ENCODE measurements at places on chromosomes 6 and 20.

GRCh38 chr6:135922746-135923145 is 71.2 kb downstream of the PDE7B start:
- DNase-seq = peak; percentile 85

DNA sequence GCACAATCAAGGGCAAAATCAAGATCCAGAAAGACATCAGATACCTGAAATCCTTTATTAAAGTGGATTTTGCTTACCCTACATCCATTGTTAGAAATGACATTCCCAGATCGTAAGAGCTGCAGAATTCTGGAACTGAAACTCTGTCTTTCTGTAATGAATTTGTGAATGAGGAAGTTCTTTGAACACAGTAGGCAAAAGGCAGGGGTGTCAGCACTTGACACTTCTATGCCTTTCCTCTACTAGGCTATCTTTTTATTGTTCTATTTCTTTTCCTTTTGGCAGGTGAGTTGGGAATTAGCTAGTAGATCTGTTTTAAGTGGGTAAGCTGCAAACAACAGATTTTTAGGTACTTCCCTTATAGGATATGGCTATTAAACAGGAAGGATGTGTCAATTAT is 126.3 kb downstream of the CARMIL1 start:
- no peak for DNase-seq

DNA sequence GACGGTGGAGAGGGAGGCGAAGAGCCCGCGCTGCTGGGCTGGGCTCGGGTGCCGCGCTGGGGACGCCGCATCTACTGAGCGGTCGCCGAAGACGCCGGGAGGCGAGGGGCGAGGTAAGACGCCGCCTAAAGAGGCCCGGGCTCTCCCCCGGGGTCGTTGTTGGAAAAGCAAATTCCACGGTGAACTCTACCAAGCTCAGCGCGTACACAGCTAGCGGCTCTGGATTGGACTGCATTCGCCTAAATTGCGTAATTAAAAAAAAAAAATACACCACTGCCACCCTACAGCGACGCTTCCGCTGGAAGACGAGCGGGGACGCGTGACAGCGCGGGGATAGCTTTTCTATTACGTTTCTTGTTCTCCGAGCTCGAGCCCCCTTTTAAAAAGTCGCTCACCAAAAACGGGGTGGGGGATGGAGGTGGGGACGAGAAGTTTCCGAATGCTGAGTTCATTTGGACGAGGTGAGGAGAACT is 92.0 kb upstream of the PRDM1 start:
- DNase-seq = peak; percentile 65

GRCh38 chr6:69863766-69864165 is 2.6 kb upstream of the COL19A1 start:
- DNase-seq = no peak

DNA sequence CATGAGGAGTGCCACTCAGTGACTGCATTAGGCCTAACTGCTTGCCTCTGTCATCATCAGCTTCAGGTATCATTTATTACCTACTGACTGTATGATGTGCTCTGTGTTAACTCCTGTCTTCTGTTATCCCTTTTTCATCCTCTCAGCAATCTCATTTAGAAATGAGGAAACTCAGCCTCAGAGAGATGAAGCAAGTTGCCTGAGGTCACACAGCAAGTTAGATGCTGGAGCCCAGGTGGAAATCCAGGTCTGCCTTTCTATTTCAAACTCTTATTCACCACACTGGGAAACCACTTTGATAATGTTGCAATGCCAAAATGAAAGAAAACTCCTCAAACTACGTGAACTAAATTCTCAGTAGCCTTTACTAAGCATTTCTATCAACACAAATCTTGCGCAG is 1.3 kb downstream of the FERMT1 start:
- no peak for DNase-seq

DNA sequence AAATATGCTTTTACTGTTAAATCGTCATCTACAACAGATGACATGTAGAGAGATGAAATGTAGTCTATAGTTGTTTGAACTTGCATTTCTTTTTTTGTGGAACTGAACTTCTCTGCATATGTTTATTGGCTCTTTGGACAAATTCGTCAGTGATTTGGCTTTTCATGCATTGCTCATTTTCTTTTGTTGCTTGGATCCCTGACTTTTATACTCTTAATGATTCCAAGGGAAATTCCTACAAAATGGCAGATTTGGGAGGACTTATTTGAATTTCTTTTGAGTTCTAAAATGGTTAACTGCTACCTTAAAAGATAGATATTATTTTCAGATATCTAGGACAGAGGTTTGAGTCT is 65.4 kb downstream of the UTRN start:
- no peak for DNase-seq

DNA sequence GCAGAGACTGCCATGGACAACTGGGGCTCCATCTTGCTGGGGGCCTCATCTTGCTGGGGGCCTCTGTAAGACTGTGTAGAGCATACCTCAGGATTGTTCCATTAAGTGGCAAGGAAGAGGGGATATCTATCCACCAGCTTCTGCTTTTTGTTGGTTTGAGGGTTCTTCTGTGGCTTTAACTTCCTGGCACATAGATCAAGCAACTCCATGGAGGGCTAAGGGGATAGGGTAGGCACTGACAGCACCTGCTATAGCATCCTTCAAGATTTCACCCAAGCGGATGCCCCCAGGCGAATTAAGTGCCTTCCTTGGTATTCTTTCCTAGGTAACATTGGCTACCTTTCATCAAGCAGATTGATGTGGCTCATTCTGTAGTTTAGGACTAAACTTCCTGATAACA is 3.8 kb upstream of the LRRN4 start:
- DNase-seq = no peak

DNA sequence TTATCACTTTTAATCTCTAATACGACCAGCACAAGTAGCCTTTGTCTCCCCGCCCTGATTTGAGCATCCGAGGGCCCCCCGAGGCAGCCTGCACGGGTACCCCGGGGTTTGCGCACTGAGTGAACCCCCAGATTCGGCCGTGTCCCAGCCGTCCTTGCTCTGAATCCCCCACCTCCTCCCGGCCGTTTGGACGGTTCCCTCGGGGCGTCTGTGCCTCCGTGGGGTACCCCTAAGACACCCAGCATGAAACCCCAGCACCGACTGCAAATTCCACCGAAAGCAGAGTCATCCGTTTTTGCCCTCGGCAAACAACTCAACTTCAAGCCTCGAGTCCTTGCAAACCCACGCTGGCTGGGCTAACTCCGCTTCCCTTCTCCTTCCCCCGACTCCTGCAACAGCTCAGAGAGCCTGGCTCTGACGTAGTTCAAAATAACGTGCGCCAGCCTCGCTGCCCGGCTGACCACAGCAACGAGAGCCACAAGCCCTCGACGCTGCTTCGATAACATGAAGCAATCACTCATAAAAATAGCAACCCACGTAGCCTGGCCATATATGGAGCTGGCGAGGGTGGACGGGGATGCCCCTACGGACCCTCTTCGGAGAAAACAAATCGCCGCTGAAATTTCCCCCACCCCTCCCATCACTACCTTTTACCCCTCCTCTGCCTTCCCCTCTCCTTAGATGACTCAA is 764 bp upstream of the SNAP25 start:
- DNase-seq = peak; percentile 76

DNA sequence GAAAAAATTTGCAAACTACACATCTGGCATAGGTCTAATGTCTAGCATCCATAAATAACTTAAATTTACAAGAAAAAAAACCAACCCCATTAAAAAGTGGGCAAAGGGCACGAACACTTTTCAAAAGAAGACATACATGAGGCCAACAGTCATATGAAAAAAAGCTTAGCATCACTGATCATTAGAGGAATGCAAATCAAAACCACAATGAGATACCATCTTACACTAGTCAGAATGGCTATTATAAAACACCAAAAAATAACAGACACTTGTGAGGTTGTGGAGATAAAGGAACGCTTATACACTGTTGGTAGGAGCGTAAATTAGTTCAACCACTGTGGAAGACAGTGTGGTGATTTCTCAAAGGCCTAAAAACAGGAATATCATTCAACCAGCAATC is 33.7 kb upstream of the EPB41L2 start:
- DNase-seq = peak; percentile 28

GRCh38 chr20:48787861-48788375 is 39.9 kb downstream of the PREX1 start:
- peak; percentile 84 for DNase-seq

GRCh38 chr6:150002710-150003109 is 22.6 kb downstream of the RAET1L start:
- no peak for DNase-seq

- no peak for DNase-seq
These were observed 107.3 kb downstream of the IRF4 start for GRCh38 chr6:498795-499231.

DNA sequence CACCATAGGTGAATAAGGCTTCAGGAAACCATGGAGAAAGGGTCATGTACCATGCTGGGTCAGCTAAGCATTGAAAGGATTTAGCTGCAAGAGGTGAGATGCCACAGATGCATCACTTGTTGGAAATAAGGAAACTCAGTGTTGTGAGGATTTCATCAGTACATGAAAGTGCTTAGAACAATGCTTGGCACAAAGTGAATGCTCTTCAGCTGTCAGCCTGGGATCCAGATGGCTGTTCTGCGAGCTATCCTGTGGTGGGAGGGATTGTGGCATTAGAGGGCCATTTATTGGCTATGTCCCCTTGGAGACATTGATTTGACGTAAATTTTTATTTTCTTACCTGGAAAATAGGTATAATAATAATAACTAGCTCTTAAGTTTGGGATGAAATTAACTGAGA is 53.0 kb downstream of the ELOVL2 start:
- no peak for DNase-seq

- peak; percentile 21 for DNase-seq
These were observed 1.6 kb downstream of the CPXM1 start for GRCh38 chr20:2798814-2799213.

GRCh38 chr6:107179004-107179403 is 63.7 kb upstream of the BEND3 start:
- DNase-seq = peak; percentile 12

DNA sequence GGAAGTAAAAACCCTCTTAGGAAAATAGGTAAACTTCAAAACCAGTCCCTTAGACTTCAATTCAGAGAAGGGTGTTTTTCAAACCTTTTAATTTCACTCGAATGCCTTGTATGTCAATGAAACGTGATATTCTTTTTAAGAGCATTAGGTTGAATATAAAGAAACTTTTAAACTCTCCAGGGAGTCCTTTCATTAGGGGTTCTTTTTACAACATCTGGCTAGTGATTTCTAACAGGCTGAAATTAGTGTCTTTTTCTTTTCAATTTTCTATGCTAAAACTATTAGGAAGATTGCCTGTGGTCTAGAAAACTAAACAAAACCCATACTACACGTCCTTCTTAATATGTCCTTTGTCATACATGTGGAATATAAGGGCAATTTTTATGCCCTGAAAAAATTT is 569.7 kb upstream of the CITED2 start:
- no peak for DNase-seq

- peak; percentile 73 for DNase-seq
These were observed at the start of gene SYCP2L for GRCh38 chr6:10886691-10887502. Gene SYCP2L, plus strand, starts transcription at chr6:10887052. Its CDS starts 75 bp downstream, at chr6:10887127.

DNA sequence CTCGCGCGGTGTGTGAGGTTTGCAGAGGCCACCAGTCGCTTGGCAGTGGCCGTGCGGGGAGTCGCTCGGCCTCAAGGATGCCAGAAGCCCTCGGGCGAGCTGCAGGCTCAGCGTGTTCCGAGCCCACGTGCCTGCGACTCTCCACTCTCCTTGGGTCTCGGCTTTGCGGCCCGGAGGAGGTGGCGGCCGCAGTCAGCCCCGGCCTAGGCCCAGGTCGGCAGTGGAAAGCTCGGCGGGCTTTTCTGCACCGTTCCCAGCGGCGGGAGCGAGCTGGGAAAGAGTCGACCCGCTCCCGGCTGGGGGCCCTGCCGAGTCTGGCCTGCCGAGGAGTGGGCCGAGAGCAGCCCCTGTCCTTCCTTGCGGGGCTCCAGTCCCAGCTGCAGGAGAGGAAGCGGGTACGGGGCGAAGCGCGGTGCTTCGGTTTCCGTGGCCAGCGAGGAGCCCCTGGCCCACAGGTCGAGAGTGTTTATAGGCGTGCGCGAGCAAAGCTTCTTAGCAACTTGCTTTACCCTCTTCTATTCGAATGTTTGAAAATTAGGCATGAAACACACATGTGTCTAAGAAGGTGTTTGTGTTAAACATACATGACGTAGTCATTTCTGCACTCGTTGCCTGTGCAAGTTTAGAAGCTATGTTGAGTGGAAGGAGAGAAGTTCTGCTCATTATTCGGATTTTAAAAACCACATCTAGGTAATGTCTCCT is 5.6 kb downstream of the FOXC1 start:
- DNase-seq = no peak

DNA sequence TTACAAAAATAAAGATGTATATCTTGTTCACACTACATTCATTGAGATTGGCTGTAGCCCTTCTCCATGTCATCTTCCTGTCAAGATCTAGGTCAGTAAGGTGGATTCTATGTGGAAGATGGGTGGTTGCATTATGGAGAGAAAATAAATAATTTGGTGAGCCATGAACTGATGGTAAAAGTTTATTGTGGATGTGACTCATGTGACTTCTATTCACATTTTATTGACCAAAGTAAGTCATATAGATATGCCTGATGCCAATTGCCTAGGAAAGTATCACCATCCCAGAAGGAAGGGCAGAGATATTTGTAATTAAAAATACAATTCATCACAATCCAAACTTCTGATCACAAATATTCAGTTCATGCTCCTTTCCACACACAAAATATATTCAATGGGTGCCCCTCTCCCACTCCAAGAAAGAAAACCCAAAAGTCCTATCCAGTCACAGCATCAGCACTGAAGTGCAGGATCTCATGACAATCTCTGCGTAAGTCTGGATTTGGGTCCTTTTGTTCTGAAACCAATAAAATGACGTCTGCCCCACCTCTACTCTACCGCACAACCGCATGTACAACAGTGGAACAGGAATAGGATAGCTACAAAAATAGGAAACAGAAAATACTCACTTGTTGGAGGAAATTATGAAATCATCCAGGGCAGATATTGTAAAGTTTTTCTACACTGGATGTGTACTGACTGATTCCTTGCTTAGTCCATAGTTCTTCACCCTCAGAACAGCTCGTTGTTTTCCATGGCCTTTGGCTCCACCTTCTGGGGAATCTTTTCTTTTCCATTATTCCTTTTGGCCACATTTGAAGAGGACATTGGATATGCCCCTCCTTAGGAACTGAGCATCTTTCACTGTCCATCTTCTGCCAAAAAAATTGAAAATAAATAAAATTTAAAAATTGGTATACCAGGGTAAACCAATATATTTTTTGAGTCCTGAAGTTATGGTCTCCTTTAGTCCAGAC is 16.1 kb upstream of the SLC17A3 start:
- DNase-seq = peak; percentile 25

DNA sequence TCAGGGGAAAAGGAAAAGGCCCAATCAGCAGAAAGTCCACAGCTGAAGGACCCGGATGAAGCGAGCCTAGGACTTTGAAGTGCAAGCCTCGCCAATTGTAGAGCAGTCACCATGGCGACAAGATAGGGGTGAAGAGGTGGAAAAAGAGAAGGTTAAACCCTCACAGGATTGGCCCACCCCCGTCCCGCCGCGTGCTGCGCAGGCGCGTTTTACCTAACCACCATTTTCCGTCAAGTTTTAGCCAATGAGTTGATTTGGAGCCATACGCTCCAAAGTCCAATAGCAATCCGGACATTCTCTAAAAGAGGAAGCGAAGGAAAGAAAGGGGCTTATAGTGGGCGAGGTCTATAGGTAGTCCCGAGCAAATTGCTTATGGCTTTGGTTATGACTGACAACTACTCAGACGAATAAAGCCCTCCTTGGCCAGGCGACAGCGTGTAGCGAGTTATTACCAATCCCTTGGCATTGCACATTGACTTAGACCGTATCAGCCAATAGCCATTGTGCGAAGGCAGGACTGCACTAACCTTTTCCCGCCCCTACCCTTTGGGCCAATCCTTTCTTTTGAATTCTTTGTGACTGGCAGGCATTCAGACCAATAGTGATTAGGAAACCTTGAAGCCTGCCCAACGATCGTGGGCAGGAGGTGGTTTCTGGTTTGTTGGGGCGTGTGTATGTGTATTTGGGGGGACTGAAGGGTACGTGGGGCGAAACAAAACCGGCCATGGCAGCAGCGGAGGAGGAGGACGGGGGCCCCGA is at the start of gene RNF5:
RNF5 (plus strand) TSS at position 618 of the 759 bp plus-strand sequence; CDS start at position 725, 107 bp downstream.
- DNase-seq = peak; percentile 100
